Activated naive CD8-positive, alpha-beta T cell treated with anti-CD3 and anti-CD28 coated beads for 36 hours (primary cell): ENCODE measurements at places on chromosomes 1 and 21. TPM values are rescaled to one million over a fixed set of nuclear protein-coding genes. Genes with fewer than 3 reads are reported as not detected.

- H3K4me3 ChIP-seq: no peak overlapping the region
- H3K36me3 ChIP-seq: peaks cover 2% of the 10 kb centered on the region
- no peak for DNase-seq
- H3K27ac ChIP-seq: no peak overlapping the region
Measured at GRCh38 chr1:42171679-42172266, 7.2 kb upstream of the GUCA2A start.

Gene PPIAL4G
- not detected for total RNA-seq

Gene LINGO4
- not detected for total RNA-seq

- no peaks in the 10 kb centered on the region for H3K36me3 ChIP-seq
- H3K4me1 ChIP-seq: peaks cover 55% of the 10 kb centered on the region
- H3K27ac ChIP-seq: peak overlapping the region; percentile 84
Measured at GRCh38 chr1:234971586-234972297, 156.9 kb downstream of the TOMM20 start.

Gene NUAK2
- total RNA-seq: 2.0 TPM

- H3K27me3 ChIP-seq: peaks cover 6% of the 10 kb centered on the region
- H3K4me1 ChIP-seq: peaks cover 47% of the 10 kb centered on the region
- peaks cover 9% of the 10 kb centered on the region for H3K36me3 ChIP-seq
- H3K27ac ChIP-seq: peak overlapping the region; percentile 48
- peak; percentile 5 for DNase-seq
Measured at GRCh38 chr21:34890724-34891612, 158.1 kb downstream of the RUNX1 start.

Gene LIN28A
- not detected for total RNA-seq

DNA sequence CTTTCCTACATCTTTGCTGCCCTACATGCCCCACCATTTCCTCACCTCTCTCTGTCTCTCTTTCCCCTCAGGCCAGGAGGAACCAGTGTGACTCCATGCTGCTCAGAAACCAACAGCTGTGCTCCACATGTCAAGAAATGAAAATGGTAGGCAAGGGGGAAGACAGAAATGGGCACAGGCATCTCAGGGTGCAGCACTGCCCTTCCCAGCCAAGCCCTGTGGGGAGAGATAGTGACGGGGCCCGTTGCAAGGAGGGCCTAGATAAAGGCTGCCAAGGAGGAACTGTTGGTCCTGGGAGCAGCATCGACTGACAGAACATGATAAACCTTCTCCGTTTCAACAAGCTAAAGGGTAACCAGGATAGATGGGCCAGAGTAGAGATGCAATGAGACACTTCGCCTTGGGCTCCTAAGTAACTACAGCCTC is 12.5 kb upstream of the PIGC start:
- no peak overlapping the region for H3K27ac ChIP-seq
- no peak for DNase-seq
- H3K27me3 ChIP-seq: peaks cover 5% of the 10 kb centered on the region
- no peak overlapping the region for H3K4me3 ChIP-seq
- H3K4me1 ChIP-seq: peaks cover 3% of the 10 kb centered on the region
- no peaks in the 10 kb centered on the region for H3K36me3 ChIP-seq

GRCh38 chr1:50214717-50215116 is 106.0 kb downstream of the ELAVL4 start:
- no peak overlapping the region for H3K4me3 ChIP-seq
- DNase-seq: no peak
- no peak overlapping the region for H3K27ac ChIP-seq
- H3K4me1 ChIP-seq: no peaks in the 10 kb centered on the region
- H3K27me3 ChIP-seq: no peaks in the 10 kb centered on the region

DNA sequence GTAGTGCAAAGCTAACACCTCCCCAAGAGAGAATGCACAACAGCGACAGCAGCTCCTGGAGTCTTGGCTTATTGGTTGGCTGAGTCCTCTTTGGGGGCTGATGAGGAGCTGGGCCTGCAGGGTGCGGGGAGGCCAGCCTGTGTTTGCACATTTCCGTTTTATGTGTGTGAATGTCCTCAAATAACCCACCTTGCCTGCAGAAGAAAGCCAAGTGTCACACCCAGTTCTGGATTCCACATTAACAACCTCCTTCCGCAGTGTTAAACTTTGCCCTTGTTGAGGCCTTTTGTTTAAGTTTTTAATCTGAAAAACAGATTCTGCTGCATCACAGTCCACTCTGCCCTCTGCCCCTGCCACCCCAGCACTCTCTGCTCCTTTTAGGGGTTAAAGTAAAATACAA is 274.5 kb downstream of the TM2D1 start:
- H3K27ac ChIP-seq: no peak overlapping the region
- no peak overlapping the region for H3K4me3 ChIP-seq
- no peak for DNase-seq
- H3K36me3 ChIP-seq: no peaks in the 10 kb centered on the region

- DNase-seq: no peak
- no peaks in the 10 kb centered on the region for H3K4me1 ChIP-seq
- no peaks in the 10 kb centered on the region for H3K36me3 ChIP-seq
- H3K27ac ChIP-seq: no peak overlapping the region
- H3K4me3 ChIP-seq: no peak overlapping the region
Measured at GRCh38 chr1:77068013-77068412, 151.2 kb downstream of the PIGK start.

- no peaks in the 10 kb centered on the region for H3K27me3 ChIP-seq
- H3K4me1 ChIP-seq: peaks cover 5% of the 10 kb centered on the region
- peaks cover 3% of the 10 kb centered on the region for H3K36me3 ChIP-seq
- no peak overlapping the region for H3K4me3 ChIP-seq
- H3K27ac ChIP-seq: peak overlapping the region; percentile 55
Measured at GRCh38 chr21:26686278-26686677, 113.2 kb upstream of the CYYR1 start.

Gene B3GALT2
- total RNA-seq: not detected

DNA sequence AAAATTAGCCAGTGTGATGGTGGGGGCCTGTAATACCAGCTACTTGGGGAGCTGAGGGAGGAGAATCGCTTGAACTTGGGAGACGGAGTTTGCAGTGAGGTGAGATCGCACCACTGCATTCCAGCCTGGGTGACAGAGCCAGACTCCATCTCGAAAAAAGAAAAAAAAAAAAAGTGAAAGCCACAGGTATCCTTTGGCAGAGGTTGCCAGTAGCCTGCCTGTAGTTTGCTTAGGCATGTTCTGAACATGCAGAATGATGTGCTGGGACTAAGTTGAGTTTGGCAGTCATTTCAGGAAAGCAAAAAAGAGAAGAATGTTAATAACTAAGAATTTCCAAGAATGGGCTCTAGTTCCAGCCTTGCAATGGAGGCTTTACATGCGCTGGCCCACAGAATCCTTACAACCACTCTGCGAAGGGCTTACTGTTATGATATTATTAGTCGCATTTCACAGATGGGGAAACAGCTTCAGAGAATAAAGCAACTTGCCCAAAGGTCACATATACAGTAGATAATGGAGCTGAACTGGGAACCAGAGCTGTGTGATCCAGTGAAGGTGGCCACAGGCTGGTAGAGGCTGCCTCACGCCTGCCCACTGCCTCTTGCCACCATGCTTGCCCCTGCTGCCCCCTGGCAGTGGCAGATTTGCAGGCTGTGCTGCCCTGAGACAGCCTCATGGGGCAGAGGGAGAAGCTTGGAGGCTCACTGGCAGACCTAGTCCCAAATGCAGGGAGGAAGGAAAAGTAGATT is 66.5 kb upstream of the LYST start:
- H3K27ac ChIP-seq: no peak overlapping the region
- H3K27me3 ChIP-seq: no peaks in the 10 kb centered on the region
- no peak for DNase-seq
- no peak overlapping the region for H3K4me3 ChIP-seq

- peaks cover 5% of the 10 kb centered on the region for H3K4me1 ChIP-seq
- H3K27me3 ChIP-seq: no peaks in the 10 kb centered on the region
- H3K4me3 ChIP-seq: no peak overlapping the region
- peaks cover 11% of the 10 kb centered on the region for H3K36me3 ChIP-seq
- no peak for DNase-seq
Measured at GRCh38 chr21:14046401-14046800, 164.4 kb downstream of the LIPI start.

DNA sequence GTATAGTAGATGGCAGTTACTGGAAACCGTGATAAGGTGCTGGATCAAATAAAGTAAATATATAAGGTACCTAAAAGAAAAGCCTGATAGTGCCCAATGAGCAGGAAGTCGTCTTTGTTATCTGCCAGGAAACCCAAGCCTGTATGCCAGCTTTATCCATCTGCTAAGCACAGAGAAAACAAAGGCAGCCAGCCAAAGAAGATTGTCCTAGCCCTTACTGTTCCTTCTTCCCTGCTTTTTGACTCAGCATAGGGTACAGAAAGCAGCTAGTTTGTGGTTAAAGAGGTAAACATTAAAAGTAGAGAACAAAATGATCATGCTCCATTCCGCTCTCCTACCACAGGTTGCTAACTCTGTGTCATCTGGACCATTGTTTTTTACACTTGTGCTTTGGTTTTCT is 10.1 kb downstream of the KRTAP22-2 start:
- no peaks in the 10 kb centered on the region for H3K36me3 ChIP-seq
- peaks cover 7% of the 10 kb centered on the region for H3K27me3 ChIP-seq
- no peak overlapping the region for H3K27ac ChIP-seq
- DNase-seq: no peak
- H3K4me1 ChIP-seq: no peaks in the 10 kb centered on the region

GRCh38 chr1:14296795-14297194 is 301.7 kb upstream of the KAZN start:
- no peak for DNase-seq
- no peak overlapping the region for H3K27ac ChIP-seq
- H3K4me1 ChIP-seq: no peaks in the 10 kb centered on the region
- no peak overlapping the region for H3K4me3 ChIP-seq

Gene AADACL3
- not detected for total RNA-seq

Gene EDARADD
- 1.6 TPM for total RNA-seq

Gene TIPRL
- 51.2 TPM for total RNA-seq

- no peaks in the 10 kb centered on the region for H3K27me3 ChIP-seq
- H3K36me3 ChIP-seq: peaks cover 26% of the 10 kb centered on the region
- H3K4me3 ChIP-seq: peak overlapping the region; percentile 97
- peak overlapping the region; percentile 96 for H3K27ac ChIP-seq
- DNase-seq: peak; percentile 45
Measured at GRCh38 chr1:151992303-151993083, 1.2 kb downstream of the S100A10 start.

GRCh38 chr1:226419284-226420029 is 11.6 kb upstream of the PARP1 start:
- H3K27me3 ChIP-seq: no peaks in the 10 kb centered on the region
- no peaks in the 10 kb centered on the region for H3K36me3 ChIP-seq
- DNase-seq: no peak
- peaks cover 7% of the 10 kb centered on the region for H3K4me1 ChIP-seq
- H3K4me3 ChIP-seq: no peak overlapping the region

Gene RNU1-4
- 961 TPM for total RNA-seq

Gene PAX7
- not detected for total RNA-seq

GRCh38 chr1:33439662-33440061 is 8.8 kb upstream of the PHC2 start:
- no peaks in the 10 kb centered on the region for H3K4me1 ChIP-seq
- no peaks in the 10 kb centered on the region for H3K36me3 ChIP-seq
- no peak overlapping the region for H3K27ac ChIP-seq
- H3K4me3 ChIP-seq: no peak overlapping the region

DNA sequence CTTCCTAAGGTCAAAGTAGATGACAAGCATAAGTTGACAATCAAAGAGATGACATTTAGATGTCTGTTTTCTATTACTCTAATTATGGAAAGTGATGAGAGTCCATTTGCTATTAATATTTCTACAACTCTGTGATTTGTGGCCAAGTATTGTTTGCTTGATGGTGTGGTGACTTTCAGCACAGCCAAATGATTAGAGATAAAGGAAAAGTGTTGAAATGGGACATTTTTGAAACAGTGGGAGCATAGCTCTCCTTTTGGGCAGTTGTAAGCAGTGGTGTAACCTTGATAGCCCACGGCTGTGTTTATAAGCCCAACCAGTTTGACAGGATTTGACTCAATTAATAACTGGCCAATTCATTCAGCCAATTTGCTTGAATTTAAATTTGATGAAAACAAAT is 31.6 kb downstream of the ZC3H11B start:
- DNase-seq: no peak
- no peak overlapping the region for H3K4me3 ChIP-seq
- H3K4me1 ChIP-seq: peaks cover 1% of the 10 kb centered on the region
- H3K27ac ChIP-seq: no peak overlapping the region
- no peaks in the 10 kb centered on the region for H3K27me3 ChIP-seq

GRCh38 chr1:226181996-226182714 is 4.4 kb downstream of the ACBD3 start:
- no peak for DNase-seq
- H3K27ac ChIP-seq: peak overlapping the region; percentile 49
- peaks cover 46% of the 10 kb centered on the region for H3K4me1 ChIP-seq
- no peak overlapping the region for H3K4me3 ChIP-seq
- peaks cover 30% of the 10 kb centered on the region for H3K36me3 ChIP-seq
- H3K27me3 ChIP-seq: no peaks in the 10 kb centered on the region

GRCh38 chr1:76080552-76081079 is 6.1 kb downstream of the ST6GALNAC3 start:
- H3K4me3 ChIP-seq: no peak overlapping the region
- no peak overlapping the region for H3K27ac ChIP-seq
- no peak for DNase-seq
- peaks cover 9% of the 10 kb centered on the region for H3K36me3 ChIP-seq
- H3K27me3 ChIP-seq: no peaks in the 10 kb centered on the region

DNA sequence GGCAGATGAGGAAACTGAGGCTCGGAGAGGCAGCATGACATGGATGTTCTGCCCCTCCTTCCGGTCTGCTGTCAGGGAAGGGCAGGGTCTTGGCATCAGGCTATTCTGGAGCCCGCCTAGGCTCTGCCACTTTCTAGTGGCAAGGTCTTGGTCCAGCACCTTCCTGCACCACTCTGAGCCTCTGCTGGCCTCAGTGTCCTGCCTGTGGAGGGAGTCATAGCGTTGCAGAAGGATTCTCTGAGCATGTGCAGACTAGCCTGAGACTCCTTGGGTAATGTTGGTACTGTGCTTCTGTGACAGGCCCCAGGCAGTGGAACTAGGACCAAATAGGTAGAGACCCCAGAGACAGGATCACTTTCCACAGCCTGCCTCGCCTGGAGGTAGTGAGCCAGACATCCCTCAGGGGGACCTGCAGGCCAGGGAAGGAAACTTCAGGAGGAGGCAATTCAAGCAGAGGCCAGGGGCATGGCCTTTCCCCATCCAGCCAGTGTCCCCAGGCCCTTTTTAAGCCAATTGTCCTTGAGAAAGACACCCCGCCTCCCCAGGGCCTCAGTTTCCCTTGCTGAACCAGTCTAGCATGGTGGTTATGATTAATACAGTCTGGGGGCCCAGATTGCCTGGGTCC is 10.6 kb downstream of the EDN2 start:
- DNase-seq: no peak
- no peaks in the 10 kb centered on the region for H3K36me3 ChIP-seq
- H3K27ac ChIP-seq: no peak overlapping the region
- no peaks in the 10 kb centered on the region for H3K4me1 ChIP-seq

Gene ACKR1
- total RNA-seq: not detected

GRCh38 chr1:152044386-152044785 is 7.6 kb upstream of the S100A11 start:
- no peaks in the 10 kb centered on the region for H3K36me3 ChIP-seq
- no peak for DNase-seq
- H3K27ac ChIP-seq: no peak overlapping the region
- peaks cover 19% of the 10 kb centered on the region for H3K4me1 ChIP-seq

DNA sequence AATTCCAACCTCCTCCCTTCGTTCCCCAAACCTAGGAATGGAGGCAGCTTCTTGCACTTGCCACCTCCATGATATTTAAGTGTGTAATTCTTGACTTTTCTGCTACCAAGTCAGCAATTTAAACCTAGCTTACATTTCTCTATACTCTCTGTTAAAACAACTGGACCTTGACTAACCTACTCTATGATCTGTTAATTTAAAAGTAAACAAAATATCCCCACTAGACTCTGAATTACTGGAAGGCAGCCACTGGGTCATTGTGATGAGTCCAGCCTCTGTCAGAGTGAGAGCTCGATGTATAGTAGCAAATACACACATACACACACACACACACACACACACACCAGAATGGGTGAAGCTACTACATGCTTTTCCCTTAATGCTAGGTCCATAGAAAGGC is 40.0 kb upstream of the DHCR24 start:
- no peak overlapping the region for H3K27ac ChIP-seq
- H3K4me3 ChIP-seq: no peak overlapping the region
- no peaks in the 10 kb centered on the region for H3K4me1 ChIP-seq
- H3K27me3 ChIP-seq: peaks cover 3% of the 10 kb centered on the region
